ENCODE measurements at places on chromosomes 5 and 9.

DNA sequence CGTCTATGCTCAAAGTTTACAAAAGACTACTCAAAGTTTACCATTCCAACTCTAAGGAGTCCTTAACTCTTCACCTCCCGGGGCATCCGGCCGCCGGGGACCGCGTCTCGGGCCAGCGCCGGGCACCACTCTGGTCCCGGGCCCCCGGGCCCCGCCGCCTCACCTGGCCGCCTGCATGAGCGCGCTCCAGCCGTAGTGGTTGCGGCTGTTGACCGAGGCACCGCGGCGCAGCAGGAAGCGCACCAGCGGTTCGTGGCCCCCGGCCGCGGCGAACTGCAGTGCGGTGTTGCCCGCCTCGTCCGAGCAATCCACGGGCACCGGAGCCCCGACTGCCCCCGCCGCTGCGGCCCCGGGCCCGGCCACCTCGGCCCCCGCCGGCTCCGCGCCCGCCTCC is 388 bp downstream of the ANKS6 start:
- H3K27ac ChIP-seq = no peak overlapping the region
- no peaks in the 10 kb centered on the region for H3K4me1 ChIP-seq
- peak overlapping the region; percentile 71 for H3K4me3 ChIP-seq
- peak; percentile 12 for DNase-seq
- H3K27me3 ChIP-seq = no peaks in the 10 kb centered on the region

DNA sequence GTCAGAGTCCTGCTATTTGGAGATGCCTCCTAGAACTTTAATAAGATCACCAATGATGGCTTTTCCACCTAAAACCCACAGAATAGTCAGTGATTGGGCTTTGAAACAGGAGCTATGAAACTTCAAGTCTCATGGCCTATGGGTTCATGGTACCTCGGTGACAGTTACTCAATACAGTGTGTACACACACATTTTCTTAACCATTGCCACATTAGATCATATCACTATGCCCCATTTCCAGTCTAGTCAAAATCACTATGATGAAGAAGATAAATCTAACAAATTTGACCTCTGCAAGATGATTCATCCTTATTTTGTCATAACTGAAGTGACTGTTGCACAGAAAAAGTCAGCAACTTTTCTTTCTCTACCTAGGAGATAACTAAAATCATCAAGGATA is 86.8 kb upstream of the OR13F1 start:
- no peaks in the 10 kb centered on the region for H3K27me3 ChIP-seq
- no peak overlapping the region for H3K27ac ChIP-seq
- DNase-seq = no peak
- H3K4me1 ChIP-seq = no peaks in the 10 kb centered on the region
- no peak overlapping the region for H3K4me3 ChIP-seq

- no peak overlapping the region for H3K4me3 ChIP-seq
- no peaks in the 10 kb centered on the region for H3K4me1 ChIP-seq
- H3K27ac ChIP-seq = no peak overlapping the region
- DNase-seq = no peak
Observed at GRCh38 chr9:108786901-108787689, 68.7 kb downstream of the ACTL7B start.

- no peaks in the 10 kb centered on the region for H3K4me1 ChIP-seq
- H3K4me3 ChIP-seq = peak within 1 kb of the TSS; percentile 41
- no peak within 1 kb of the TSS for H3K27ac ChIP-seq
- DNase-seq = no peak
Observed at GRCh38 chr5:150085950-150086715, at the start of gene CSF1R. Gene CSF1R, minus strand, starts transcription at chr5:150086554. Its CDS starts 127 bp downstream, at chr5:150086427.

DNA sequence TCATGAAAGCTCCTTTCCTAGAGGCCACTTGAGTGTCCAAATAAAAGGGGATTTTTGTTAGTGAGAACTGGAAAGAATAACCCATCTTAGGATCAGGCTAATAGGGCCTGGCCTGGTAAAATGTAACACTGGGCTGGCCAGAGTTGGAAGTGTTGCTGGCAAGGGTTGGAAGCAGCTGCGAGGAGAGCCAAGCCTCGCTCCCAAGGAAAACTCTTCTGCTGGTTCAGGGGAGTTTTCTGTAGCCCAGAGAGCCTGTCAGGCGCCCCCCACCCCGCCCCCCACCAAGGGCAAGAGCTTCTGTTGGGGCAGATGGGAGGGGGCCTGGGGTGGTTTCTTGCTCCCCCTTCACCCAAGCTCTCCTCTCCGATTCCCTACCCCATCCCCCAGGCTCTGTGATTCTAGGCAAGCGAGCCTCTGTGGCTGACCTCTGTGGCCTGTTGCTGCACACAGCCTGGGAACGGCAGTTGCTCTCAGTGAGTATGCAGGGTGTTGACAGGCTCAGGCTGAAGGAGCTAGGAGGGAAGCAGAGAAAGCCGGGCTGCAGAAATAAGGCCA is 547.8 kb downstream of the CCDC171 start:
- H3K4me1 ChIP-seq = no peaks in the 10 kb centered on the region
- H3K36me3 ChIP-seq = no peaks in the 10 kb centered on the region
- H3K27me3 ChIP-seq = no peaks in the 10 kb centered on the region

DNA sequence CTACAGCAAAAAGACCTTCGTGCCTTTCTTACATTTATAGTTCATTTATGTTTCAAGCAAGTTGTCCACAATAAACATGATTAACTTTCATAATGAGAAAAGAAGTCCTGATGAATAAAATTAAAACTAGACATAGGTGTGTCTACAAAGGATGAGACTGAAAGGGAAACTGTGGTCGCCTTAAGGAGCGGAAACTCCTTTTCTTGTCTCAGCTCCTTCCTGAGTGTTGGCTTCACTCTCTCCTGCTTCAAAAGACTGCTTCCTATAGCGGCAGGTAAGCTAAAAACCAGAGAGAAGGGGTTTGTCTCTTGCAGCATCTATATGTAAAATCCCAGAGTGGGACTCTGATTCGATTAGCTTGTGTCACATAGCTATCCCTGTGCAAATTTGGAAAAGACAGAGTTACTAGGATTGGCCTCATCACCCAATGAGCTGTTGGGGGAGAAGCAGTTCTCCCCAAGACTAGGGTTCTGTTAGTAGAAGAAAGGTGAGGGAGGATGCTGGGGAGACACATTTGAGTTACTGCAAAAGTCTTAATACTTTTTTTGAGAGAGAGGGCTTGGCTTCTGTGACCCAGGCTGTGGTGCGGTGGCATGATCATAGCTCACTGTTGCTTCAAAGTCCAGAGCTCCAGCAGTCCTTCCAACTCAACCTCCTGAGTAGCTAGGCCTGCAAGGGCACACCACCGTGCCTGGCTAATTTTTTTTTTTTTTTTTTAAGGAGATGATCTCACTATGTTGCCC is 16.8 kb upstream of the CTSL start:
- DNase-seq = no peak
- H3K27ac ChIP-seq = no peak overlapping the region
- H3K27me3 ChIP-seq = no peaks in the 10 kb centered on the region
- H3K36me3 ChIP-seq = no peaks in the 10 kb centered on the region
- no peak overlapping the region for H3K4me3 ChIP-seq
- no peaks in the 10 kb centered on the region for H3K4me1 ChIP-seq

DNA sequence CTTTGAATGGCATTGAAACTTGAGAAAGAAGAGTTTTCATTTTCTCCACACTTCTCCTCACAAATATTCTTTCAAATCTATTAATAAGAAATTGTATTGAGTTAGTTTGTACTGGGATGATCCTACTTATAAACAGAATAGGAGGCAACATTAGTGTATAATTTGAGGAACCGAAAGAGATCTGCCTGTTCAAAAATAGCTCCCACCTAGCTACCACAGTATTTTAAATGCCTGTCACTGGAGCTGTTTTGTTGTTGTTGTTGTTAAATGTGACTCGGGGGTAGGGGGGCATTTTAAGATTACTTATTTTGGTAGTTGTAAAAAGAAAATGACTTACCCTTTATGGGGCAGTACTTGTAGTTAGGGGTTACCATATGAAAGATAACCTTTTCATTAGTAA is 20.1 kb upstream of the HAPLN1 start:
- no peak for DNase-seq
- H3K4me3 ChIP-seq = no peak overlapping the region
- no peaks in the 10 kb centered on the region for H3K4me1 ChIP-seq
- H3K27me3 ChIP-seq = no peaks in the 10 kb centered on the region
- no peaks in the 10 kb centered on the region for H3K36me3 ChIP-seq
- H3K27ac ChIP-seq = no peak overlapping the region

- no peaks in the 10 kb centered on the region for H3K27me3 ChIP-seq
- no peaks in the 10 kb centered on the region for H3K4me1 ChIP-seq
- H3K36me3 ChIP-seq = no peaks in the 10 kb centered on the region
- H3K27ac ChIP-seq = no peak overlapping the region
- H3K4me3 ChIP-seq = peak overlapping the region; percentile 60
Observed at GRCh38 chr5:90475436-90475980, 844 bp downstream of the POLR3G start.

DNA sequence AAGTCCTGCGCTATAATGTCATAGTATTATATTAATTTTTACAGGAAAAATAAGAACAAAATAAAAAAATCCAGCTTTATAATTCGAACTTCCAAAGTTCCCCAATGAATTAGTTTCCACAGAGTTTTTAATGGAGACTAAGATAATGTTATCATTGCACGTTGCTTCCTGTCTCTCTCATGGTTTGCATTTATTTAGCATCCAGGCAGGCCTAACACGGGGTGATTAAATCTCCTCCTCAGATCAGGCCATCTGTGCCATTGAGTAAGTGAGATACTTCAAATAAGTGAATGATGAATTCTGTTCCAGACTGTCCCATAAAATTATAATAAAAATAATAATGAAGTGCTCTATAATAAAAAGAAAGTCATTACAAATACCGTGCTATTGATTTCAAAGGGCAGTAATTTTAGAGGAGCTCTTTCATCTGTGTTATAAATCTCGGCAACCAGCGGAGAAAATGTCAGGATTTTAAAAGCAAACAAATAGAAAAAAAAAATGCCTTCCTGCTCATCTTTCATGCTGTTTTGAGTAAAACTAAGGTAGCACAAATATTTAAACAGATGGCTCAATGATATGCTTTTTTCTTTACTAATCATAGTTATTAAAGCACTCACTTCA is 570.6 kb upstream of the ZNF608 start:
- no peak overlapping the region for H3K4me3 ChIP-seq
- no peak overlapping the region for H3K27ac ChIP-seq

GRCh38 chr5:36239370-36240293 is 2.1 kb downstream of the NADK2 start:
- DNase-seq = no peak
- no peaks in the 10 kb centered on the region for H3K27me3 ChIP-seq
- H3K4me1 ChIP-seq = no peaks in the 10 kb centered on the region
- H3K27ac ChIP-seq = peak overlapping the region; percentile 97

- no peak overlapping the region for H3K27ac ChIP-seq
- no peak for DNase-seq
- no peak overlapping the region for H3K4me3 ChIP-seq
- no peaks in the 10 kb centered on the region for H3K36me3 ChIP-seq
- H3K27me3 ChIP-seq = no peaks in the 10 kb centered on the region
- H3K4me1 ChIP-seq = no peaks in the 10 kb centered on the region
Observed at GRCh38 chr5:149878371-149878770, 66.2 kb downstream of the PDE6A start.

- H3K4me1 ChIP-seq = no peaks in the 10 kb centered on the region
- H3K36me3 ChIP-seq = no peaks in the 10 kb centered on the region
- DNase-seq = no peak
- no peaks in the 10 kb centered on the region for H3K27me3 ChIP-seq
- H3K27ac ChIP-seq = no peak overlapping the region
- no peak overlapping the region for H3K4me3 ChIP-seq
Observed at GRCh38 chr9:103978396-103978795, 115.7 kb upstream of the SMC2 start.

Measured in breast epithelium (tissue), 4 donors.